Activated CD8-positive, alpha-beta memory T cell treated with anti-CD3 and anti-CD28 coated beads for 24 hours (primary cell): ENCODE measurements at places on chromosomes 11 and 22.
A peak's percentile ranks its signal among the peaks of the same experiment; 100 is the strongest.

GRCh38 chr11:64804346-64805210 is 1.6 kb upstream of the MAP4K2 start:
- no peak for DNase-seq

GRCh38 chr11:46127150-46127638 is 5.9 kb upstream of the PHF21A start:
- DNase-seq, result peak; percentile 63

DNA sequence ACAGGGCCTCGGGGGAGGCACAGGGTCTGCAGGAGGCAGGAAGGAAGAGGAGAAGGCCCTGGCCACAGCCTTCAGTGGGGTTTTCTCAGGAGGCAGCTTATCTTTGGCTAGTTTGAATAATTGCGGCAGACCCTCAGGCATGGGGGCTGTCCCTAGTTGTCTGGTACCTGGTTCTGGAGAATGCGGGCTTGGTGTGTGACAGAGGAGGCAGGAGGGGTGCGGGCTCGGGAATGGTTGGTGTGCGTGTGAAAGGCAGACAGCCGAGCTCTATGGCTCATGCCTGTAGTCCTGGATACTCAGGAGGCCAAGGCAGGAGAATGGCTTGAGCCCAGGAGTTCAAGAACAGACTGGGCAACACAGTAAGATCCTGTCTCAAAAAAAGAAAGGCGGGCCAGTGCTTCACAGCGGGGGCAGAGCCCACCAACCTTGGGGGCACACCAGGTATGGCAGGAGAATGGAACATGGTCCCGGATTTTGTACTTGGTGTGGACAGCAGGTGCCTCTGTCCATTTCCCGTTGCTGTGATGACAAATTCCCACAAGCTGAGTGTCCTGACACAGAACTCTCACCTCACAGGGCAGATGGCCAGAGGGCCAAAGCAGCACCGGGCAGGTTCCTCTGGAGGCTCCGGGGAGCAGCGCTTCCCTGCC is 640.6 kb downstream of the TBC1D22A start:
- no peak for DNase-seq

DNA sequence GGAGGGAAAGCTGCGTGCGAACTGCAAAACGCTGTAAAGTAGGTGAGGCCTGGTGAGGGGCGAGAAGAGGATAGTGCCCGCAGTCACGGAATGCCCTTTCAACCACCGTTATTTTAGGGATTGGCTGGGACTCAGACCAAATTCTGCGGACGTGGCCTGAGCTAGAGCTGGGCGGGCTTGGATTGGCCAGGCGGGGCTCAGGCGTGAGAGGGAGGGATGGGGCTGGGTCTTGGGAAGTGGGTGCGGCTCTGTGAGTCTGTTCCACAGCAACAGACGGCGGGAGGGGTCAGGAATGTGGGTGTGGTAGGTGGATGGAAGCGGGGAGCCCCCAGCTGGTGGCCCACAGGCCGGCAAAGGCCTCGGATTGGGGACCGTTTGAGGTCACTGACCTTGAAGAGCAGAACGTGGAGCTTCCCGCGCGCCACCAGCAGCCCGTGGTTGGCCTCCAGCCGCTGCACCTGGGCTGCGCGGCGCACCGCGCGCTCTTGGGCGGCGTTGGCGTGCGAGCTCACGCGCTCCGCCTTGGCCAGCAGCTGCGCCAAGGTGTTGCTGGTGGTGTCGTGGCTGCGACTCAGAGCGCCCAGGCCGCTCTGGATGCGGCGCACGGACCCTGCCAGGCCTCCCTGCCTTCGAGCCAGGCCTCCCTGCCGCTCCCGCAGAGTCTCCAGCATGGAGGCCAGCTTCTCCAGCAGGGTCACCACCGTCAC is 444 bp downstream of the CAVIN3 start:
- peak; percentile 68 for DNase-seq

- no peak for DNase-seq
These were observed 15.1 kb upstream of the CABP7 start for GRCh38 chr22:29704528-29705285.

DNA sequence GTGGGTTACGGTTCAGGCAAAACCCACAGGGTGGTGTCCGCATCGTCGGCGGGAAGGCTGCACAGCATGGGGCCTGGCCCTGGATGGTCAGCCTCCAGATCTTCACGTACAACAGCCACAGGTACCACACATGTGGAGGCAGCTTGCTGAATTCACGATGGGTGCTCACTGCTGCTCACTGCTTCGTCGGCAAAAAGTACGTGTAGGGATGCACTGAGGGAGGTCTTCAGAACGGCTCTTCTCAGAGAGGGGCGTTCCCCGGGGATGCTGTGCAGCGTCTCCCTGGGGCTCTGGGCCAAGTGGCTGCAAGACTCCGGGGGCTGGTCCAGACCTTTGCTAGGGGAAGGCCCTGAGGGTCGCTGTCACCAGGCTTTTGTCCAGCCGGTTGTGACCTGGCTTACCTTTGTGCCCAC is 1.3 kb downstream of the ACR start:
- peak; percentile 46 for DNase-seq

DNA sequence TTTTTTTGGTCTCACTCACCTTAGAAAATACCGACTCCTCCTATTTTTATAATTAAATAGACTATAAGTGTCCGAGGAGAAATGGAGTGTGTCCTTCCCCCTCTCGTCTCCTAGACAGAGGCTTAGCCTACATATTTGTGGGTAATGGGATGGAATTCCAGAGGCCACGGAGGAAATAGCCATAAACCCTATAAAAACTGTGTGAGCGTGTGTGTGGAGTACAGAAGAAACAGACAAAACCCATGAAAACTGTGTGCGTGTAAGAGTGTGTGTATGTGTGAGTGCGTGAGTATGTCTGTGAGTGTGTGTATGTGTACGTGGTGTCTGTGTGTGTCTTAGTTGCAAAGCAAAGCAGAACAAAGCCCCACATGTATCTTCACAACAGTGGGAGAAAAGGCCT is 883.5 kb downstream of the OPCML start:
- DNase-seq, result no peak
